Activated B cell treated with CpG ODN at 0.5 μM for 24 hours (primary cell): ENCODE measurements at places on chromosomes 13 and 19. TPM values are rescaled to one million over a fixed set of nuclear protein-coding genes. Genes with fewer than 3 reads are reported as not detected.

DNA sequence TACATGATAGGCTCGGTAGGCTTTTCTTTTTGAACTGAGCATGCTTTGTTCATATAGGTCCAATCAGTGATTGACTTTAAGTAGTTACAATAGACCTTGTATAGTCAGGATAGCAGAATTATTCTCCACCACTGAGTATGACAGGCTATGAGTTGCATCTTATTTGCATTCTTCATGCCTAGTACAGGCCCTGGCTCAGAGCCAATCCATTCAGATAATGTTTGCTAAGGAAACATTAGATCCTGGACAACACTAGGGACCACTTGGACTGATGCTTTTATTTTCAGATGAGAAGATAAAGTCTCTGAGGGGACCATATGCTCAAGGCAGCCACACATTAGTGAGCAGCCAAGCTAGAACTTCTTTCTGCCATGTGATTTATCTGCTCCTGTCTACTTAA, 133.9 kb downstream of the KL start:
- no peak for DNase-seq

CNN2 gene
- 352 and 371 TPM in 2 replicates for total RNA-seq

STXBP2 gene
- total RNA-seq = 147 and 176 TPM in 2 replicates

GRCh38 chr13:64075543-64076271, 2660.1 kb upstream of the PCDH20 start:
- no peak for DNase-seq

RGCC gene
- 2.4 and 2.7 TPM in 2 replicates for total RNA-seq

GRCh38 chr13:62129000-62129551, 713.4 kb upstream of the PCDH20 start:
- no peak for DNase-seq

DNA sequence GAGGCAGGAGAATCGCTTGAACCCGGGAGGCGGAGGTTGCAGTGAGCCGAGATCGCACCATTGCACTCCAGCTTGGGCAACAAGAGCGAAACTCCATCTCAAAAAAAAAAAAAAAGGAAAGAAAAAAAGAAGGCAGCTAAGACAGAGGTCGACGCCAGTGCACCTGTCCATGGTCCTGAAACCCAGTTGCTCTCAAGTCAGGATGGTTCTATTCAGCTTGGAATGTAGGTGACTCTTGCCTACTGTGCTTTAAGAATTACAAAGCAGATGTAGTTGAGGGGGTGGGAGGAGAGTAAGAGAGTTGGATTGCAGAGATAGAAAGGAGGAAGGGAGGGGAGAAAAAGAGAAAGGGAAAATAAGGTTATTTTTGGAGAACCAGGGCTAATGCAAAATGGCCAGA, 18.7 kb downstream of the CACNG7 start:
- no peak for DNase-seq

GRCh38 chr19:21028969-21029268, 8.5 kb downstream of the ZNF430 start:
- no peak for DNase-seq

DNA sequence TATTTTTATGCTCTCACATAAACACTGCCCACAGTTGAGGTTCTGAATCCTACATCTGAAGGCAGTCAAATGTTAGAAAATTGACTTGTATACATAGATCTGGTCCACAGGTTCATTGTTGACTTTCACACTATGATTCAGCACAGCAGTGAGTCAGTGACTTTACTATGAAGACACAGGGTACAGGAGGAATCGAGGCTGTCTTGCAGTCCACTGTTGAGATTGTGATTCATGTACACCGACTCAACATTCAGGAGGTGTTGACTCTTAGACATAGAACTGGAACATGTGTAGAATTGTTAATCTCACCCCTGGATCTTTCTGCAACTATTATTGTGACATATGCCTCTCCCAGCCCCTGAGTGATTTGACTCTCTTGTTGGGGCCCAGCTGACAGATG, 74.3 kb upstream of the ZNF43 start:
- DNase-seq = no peak

DNA sequence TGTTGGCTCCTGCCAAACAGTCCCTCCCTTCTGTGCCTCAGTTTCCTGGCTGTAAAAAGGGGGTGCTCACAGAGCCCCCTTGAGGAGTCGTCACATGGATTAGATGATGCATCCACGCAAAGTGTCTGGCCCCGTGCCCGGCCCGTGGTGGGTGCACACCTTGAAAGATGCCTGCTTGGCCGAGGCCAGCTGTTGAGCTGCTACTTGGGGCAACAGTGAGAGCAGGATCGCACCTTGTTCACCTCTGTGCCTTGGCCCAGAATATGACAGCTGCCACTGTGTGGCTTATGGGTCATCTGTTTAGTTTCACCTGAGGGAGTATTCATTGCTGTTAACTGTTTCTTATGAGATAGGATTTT, 17.7 kb downstream of the CRTC1 start:
- no peak for DNase-seq
